ENCODE measurements at places on chromosomes 1 and 21.

- DNase-seq, result peak; percentile 40
Measured at GRCh38 chr1:221478050-221478949, 263.6 kb downstream of the DUSP10 start.

GRCh38 chr1:151534662-151535278 lies 5.3 kb upstream of the TUFT1 start:
- DNase-seq, result peak; percentile 62

DNA sequence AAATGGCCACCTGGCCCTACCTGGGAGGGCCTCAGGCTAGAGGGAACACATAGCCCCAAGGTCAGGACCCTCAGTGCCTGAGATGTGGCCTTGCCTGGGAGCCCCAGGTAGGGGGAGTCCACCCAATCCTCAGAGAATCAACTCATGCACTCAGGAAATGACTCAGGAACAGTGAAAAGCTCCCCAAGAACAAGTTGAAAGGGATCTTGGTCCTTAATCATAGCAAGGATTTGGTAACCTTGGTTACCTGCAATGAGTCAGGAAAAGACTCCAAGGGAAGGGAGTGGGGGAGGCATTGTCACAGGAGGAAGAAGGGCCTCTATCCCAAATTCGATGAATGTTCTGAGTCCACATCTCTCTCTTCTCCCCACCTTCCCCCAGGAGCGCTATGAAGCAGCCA lies 17.0 kb downstream of the MAP7D1 start:
- no peak for DNase-seq

DNA sequence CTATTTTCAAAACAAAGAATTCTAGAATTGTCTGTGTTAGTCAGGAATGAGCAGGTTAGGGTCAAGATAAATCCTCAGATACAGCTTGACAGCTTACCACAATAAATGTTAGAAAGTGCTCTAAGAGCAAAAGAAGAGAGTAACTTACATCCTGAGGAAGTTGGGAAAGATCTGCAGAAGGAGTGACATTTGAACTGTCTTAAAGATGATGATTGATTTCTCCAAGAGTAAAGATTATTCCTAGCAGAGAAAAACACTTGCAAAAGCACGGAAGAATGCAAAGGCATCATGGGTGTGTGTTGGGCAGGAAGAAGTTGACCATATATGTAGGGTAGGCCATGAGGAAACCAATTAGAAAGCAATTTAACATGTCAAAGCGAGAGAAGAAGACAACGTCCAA lies 175.4 kb downstream of the LRRC7 start:
- no peak for DNase-seq

- no peak for DNase-seq
Measured at GRCh38 chr1:89637496-89637895, 4.6 kb downstream of the LRRC8C start.

DNA sequence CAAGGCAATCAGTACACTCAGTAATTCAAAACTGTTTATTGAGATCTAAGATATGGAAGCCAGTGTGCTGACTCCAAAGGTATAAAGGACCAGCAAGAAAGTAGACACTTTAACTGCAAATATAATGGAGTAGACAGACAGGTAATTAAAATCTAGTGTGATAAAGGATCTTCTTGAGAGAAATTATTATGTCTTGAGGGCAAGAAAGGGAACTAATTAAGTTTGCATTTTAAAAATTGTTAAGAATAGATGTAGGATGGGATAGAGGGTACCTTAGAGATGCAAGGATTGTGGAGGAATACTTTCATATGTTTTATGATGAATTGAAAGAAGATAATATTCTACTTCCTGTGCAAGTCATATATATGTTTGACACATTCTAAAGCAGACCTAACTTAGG lies 825.3 kb downstream of the LTN1 start:
- no peak for DNase-seq

DNA sequence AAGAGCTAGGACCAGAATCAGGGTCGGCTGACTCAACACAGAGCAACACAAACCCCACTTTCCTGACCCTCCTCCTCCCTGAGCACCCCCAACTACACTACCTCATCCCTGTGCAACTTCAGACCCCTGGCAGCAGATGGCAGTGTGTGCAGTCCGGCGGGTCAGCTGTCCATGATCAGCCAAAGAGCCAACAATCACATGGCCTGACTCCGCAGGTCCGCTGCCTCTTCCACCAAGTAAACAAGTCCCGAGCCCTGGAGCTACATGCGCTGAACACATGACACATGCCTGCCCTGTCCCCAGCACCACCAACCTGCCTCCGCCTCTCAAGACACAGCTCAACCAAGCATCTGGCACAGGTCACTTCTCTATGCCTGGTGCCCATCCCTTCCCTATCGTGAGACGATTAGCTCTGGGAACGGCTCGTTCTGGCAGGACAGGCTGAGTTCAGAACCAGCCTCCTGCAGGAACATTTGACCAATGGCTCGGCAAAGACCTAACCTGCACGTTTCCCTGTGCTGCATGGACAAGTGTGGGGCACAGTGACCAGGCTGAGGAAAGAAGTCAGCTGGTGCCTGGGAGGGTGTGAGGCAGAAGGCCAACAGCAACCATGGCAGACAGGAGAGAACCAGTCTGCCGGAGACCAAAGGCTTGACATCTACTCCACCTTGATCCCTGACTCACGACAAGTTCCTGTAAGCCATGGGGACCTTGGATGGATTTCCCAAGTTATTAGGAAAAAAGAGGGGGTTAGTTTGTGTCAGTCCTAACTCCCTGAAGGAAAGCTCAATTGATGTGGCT lies 60.3 kb downstream of the CD46 start:
- no peak for DNase-seq

GRCh38 chr1:234658138-234658537 lies 48.2 kb upstream of the IRF2BP2 start:
- DNase-seq, result no peak

- DNase-seq, result no peak
Measured at GRCh38 chr1:203458078-203458477, 17.5 kb upstream of the PRELP start.

DNA sequence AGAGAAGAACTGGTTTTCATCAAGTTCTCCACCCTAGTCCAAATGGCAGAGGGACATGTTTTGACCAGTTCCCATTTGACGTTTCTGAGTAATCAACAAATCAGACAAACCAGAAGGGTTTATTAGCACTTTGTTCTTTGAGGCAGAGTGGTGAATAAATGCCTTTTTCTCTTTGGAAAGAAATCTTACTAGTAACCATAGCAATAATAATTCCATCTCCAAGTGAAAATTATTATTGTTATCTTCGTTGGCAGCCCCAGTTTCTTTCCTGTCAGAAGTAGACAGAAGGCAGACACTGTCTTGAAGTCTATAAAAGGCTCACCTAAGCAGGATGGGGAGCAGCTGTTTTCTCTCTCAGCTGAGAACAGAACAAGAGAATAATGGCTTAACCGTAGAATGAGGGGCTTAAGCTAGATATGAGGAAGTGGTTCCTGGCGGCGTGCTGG lies 391.6 kb downstream of the PBX1 start:
- no peak for DNase-seq

DNA sequence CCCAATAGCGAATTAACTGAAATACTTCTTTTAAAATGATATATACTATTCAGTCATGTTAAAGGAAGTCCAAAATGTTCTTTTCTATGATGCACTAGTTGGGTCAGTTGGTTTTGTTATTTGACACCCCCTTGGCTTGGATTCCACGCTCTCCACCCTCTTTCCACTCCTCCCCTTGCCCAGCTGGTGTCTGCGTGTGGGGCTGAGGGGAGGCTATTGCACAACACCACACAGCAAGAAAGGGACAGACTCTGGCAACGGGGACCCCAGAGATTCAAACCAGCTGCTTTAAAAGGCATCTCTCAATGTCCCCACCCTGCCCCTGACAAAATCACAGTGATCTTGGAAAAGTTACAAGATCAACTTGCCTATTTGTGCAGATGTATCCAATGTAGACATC lies 394.3 kb downstream of the TGFB2 start:
- DNase-seq, result no peak

GRCh38 chr1:18661404-18662285 lies 31.0 kb downstream of the PAX7 start:
- no peak for DNase-seq

DNA sequence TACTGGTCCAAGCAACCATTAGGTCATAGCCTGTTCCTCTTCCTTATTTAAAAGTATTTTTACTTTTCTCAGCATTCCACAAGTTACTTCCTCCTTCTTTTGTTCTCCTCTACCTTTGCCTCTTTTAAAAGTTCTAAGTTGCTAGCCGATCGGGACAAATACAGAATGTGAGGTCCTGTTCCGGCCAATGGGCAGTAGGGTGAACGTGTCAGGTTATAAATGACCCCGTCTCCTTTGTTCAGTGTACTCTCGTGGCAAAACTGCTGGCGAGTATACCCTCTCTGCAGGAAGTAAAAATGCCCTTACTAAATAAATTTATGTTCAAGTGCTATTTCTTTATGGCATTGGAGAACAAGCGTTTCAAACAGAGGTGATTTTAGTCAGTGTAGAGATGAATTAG lies 2.5 kb downstream of the ADCY10 start:
- DNase-seq, result no peak

GRCh38 chr1:184069675-184070074 lies 18.1 kb downstream of the TSEN15 start:
- DNase-seq, result no peak

DNA sequence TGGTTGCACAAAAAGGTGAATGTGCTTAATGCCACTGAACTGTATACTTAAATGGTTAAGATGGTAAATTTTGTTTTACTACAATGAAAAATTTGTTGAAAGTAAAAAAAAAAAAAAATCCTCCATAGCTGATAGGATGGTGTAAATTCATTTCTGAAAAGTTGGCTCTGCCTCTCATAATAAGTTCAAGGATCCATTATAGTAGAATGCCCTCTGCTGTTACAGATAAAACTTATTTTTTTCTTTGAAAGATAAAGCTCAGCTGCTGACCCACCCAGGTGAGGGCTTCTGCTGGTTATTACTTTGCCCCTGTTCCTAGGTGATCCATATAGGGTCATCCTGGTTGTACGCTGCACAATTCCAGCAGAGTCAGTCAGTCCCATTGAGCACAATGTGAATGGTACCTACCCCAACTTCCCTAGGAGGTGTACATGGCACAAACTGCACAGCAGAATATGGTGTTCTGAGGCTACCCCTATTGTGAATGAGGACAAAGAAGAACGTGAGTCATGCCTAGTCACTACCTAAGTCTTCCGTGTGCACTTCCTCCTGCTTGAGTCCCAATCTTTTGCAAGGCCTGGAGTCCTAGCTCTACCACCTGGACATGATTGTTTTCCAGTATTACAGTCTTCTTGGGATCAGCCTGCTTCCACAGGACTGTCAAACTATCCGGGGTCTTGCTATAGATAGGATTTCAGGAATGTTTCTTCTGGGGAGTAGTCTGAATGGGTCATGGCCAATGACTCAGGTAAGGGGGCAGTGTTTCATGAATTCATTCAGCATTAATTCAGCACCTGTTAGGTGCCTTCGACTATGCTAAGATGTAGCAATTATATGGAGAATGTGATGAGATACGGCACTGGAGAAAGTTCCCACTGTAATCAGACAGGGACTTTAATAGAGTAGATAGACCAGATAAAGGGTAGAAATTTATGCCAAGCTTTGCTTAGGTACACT lies 20.8 kb upstream of the CD5L start:
- no peak for DNase-seq

DNA sequence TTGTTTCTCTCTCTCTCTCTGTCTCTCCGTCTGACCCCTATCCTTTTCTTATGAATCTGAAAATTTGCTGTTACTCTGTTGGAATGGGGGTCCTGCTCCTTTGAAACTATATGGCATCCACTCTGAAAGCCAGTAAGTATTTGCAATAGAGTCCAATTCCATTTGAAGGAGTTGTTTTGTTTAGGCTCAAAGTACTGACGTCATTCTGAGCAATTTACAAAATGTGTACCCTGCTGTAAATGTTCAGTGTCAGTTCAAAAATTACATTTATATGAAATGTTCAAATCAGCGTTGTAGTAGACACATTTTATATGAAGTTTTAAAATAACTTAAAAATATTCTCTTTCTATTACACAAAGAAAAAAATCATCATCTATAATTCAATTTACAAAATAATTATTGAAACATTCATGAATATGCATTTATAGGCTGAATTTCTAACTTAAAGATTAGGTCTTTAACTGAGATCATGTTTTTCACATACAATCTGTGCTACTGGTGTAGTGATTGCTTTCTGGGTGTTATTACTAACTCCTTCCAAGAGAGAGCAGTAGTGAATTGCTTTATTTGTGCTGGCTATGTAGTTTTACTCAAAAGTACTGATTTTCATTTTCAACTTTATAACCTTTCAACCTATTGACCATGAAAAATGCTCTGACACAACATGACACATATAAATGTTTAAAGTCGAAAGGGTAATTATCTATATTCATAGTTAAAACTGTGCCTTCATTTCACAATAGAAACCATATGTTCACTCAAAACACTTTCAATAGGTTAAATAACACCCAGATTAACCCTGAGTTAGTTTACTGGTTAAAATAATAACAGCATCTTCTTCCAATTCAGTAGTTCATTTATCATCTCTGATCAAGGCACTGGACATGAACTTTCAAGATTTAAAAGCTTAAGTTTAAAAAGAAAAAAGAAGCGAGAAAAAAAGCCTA lies 253.1 kb upstream of the ADGRL4 start:
- no peak for DNase-seq

GRCh38 chr1:200794506-200795065 lies 55.9 kb downstream of the CAMSAP2 start:
- DNase-seq, result peak; percentile 7

DNA sequence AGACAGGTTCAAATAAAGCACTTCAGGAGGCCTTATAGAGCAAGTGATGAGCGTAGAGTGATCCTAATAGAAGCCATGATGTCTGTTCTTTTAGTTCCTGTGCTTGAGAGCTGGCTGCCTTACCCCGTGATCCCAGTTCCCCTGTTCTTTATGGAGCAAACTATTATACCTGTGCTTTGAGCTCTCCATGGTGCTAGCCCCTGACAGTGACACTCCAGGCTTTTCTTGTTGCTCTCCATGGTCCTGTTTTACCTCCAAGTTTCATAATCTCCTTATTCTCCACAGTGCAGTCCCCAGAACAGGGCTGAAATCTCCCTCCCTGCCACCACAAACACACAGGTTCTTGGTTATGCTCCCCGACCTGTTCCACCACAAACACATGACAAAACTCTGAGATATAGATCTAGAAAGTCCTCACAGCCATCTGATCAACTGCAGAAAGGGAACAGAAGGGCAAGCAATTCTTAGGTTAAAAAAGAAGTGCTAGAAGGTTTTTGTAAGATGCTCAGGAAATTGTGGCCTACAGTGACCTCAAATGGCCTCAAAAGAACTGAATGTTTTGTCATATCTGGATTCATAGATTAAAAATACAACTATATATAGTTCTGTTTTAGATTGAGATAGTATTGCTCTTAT lies 6.0 kb downstream of the CADM3 start:
- DNase-seq, result no peak

Measured in NCI-H1694 (cell line).